ENCODE measurements at places on chromosomes 4 and X.

- DNase-seq = no peak
Measured at GRCh38 chrX:16335181-16335580, 167.9 kb downstream of the MAGEB17 start.

DNA sequence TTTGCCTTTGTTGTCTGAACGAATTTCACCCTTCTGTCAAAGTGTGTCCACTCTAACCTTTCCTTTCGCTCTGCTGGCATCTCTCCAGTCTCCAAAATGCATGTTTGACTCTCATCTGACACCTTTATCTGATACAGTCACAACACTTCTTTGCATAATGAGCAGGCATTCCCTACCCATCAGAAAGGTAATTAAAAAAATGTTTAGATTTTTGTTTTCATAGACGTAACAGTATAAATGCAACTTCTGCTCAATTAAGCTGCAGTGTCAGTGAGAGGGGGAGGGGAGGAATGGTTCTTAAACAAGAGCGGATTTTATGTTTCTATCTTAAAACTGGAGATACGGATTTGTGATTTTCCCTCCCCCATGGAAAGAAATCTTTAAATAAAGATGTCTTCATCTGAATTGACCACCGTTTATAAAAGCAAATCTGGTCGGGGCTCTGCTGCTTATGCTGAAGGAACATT is 70.2 kb downstream of the CXXC4 start:
- DNase-seq = no peak

DNA sequence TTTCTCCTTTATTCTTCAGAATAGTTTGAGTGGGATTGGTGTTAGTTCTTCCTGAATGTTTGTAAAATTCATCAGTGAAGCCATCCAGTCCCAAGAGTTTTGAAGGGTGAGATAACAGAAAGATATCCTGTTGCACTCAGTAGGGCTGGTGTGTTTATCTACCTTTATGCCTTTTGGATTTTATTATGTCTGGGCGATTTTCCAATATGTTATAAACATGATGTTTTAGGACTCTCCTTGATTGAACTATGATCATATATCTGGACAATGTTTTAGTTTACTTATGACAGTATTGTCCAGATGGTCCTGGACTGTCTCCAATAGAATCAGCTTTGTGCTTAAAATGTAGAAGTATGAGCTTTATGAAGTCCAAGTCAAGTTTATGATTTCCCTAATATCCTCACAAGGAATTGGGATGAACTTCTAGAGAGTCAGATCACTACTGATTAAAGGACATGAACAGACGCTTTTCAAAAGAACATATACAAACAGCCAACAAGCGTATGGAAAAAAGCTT is 77.6 kb upstream of the ITM2A start:
- DNase-seq = no peak

DNA sequence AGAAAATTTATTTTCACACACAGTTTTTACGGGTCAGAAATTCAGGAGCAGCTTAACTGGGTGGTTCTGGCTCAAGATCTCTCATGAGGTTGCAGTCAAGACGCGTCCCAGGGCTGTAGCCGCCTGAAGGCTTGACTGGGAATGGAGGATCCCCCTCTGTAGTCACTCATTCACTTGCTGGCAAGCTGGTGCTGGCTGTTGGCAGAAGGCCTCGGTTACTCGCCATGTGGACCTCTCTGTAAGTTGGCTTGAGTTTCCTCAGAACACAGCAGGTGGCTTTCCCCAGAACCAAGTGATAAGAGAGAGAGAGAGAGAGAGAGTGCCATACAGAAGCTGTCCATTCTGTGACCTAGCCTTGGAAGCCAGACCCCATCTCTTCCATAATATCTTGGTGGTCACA is 132.8 kb downstream of the DCLK2 start:
- DNase-seq = no peak

DNA sequence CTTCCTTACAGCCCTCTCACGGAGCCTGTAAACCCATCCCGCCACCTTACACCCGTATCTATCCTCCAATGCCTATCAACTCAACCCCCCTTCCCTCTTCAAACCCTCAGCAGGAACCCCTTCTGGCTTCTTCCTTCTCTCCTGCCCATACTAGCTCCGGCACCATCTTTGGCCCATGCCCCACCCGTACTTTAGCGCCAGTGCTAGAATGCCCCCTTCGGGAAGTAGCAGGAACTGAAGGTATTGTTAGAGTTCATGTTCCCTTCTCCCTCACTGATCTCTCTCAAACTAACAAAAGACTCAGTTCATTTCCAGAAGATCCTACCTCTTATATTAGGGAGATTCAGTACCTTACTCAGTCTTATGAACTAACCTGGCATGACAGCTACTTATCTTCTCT is 2.7 kb upstream of the UGT2B15 start:
- no peak for DNase-seq

DNA sequence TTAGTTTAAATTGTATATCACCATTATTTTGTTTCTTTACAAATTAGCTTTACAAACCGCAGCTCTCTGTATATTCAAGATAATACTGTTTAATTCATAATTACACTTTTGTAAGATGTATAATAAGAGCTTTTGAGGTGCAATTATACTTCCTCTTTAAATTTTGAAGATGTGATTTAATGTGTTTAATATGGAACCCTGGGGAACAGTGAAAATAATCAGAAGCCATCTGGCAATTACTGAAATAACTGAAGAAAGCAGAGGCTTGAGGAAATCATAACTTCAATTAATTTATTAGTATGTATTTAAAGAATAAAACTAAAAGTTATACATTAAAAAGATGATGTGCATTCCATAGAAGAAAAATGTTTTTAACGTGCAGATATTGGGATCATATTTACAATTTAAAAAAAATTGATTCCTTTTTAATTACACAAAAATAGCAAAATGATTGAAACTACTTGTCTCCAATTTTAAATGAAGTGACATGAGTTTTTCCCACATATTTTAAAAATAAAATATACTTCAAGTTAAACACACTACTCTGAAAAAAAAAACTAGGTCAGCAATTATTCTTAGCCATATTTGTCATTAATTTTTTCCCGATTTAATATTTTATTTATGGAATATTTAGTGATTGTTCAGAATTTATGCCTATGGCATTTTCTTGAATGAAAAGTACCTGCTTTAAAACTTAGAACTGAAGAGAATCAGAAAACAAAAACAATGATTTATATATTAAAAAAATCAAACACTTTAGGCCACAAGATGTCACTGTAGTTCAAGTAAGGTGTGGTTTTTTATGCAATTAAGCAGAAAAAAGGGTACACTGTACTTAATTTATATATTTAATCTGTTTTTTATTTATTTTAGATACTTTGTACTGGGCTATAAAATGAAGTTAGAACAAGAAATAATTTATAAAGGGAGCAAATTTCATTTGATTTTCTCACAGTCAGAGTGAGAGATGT is 942.7 kb upstream of the NDST4 start:
- DNase-seq = no peak

- DNase-seq = no peak
Measured at GRCh38 chr4:151922306-151922705, 161.5 kb upstream of the GATB start.

DNA sequence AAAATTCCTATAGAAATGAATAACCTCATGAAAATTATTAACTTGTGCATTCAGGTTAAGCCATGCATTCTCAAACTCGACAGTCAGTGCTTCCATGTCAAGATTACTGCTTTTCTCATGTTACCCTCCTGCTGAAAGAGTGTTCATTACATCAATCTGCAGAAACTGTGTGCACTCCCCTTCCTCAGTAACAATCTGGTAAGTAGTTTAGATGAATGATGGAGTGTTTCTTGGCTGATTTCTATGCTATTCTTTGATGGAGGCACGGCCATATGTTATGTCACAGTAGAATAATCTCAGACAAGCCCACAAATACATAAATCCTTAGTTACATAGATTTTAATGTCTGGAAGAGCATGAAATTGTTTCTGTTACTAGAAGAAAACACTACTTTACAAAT is 193.3 kb upstream of the FAM47A start:
- no peak for DNase-seq

- no peak for DNase-seq
Measured at GRCh38 chr4:141686879-141687278, 50.5 kb downstream of the IL15 start.

GRCh38 chrX:334331-334891 is 15.8 kb upstream of the GTPBP6 start:
- DNase-seq = peak; percentile 12

- DNase-seq = peak; percentile 68
Measured at GRCh38 chrX:103831803-103832544, at the start of gene RAB9B. Gene RAB9B (minus strand): TSS chrX:103832257. CDS start chrX:103825784, 6,473 bp downstream.

Data from activated CD8-positive, alpha-beta memory T cell treated with anti-CD3 and anti-CD28 coated beads, Interleukin-2, amount 50 U/mL, for 4 hours (primary cell).